AG09319 (cell line): ENCODE measurements at places on chromosomes 3 and 15.

GRCh38 chr3:160622263-160623045 lies 54.5 kb upstream of the ARL14 start:
- DNase-seq = no peak

DNA sequence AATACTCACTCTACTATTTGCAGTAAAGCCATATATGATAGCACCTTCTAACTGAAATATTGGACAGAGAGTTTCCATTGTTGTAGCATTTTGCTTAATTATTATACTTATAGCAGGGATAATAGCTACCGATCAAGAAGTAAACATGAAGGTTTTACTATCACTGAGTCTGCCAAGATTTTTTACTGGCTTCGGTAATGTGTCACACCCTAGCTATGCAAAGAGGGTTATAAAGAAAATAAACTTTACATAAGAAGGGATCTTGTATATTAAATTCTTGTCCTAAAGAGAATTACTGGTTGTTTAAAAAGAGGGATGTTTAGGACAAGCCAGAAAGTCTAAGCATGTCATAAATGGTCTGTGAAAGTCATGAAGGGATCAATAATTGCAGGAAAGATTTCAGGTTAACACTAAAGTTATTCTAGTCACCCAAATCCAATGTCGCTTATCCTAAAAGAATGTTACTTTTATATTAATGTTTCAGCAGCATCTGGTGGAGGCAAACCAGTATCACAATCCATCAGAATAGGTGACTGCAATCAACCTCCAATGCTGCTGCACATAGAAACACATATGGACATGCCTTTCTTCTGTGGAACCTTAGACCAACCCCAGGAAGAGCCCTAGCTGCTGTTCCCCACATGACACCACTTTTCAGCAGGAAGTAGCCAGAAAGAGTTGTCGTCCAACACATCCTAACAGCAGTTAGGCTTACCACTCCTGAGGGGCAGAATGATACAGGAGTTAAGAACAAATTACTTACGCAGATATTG lies 62.7 kb upstream of the GK5 start:
- DNase-seq = no peak

- no peak for DNase-seq
Measured at GRCh38 chr15:47991357-47991756, 129.4 kb upstream of the SLC24A5 start.

DNA sequence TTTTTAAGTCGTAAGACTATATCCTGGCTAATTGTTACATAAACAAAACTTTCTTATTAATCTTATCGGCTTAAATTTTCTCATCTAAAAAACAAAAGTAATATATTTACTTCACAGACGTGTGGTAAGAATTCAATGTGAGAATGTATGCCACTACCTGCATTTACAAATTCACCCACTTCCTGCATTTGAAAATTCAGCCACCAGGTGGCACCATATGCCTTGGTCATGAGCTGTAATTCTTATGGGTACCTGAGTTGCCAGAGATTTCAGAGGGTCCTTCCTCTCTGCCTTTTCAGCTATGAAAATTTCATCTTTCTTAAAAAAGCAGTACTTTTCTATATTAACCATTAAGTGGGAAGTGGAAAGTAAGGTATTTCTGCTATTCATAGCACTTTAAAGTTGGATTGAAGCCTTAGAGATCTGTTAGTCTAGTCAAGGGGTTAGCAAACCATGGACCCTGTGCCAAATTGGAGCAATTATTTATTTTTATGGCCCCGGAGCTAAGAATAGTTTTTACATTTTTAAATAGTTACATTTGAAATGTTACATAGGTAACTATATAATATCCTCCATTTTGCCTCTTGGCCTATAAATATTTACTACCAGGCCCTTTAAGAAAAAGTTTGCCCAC lies 127.8 kb downstream of the HCN4 start:
- peak; percentile 27 for DNase-seq
